HS-5 (cell line): ENCODE measurements at places on chromosomes 2 and 18.
A peak's percentile ranks its signal among the peaks of the same experiment; 100 is the strongest.

DNA sequence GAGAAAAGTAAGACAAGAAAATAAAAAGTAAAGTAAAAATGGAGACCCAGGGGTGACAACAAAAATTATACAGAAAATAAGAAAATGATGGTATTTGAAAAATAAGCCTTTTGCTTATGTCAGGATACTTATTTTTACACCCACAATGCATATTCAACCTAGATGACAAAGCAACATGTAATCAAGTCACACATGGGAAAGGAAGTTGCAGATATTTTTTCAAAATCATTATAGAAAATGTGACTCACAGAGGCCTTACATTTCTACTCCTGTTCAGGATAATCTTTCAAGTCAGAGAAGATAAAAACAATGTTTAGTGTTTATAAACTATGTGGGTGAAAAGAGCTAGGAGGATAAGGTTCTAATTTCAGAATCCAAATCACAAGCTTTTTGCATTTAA is 275.3 kb upstream of the UBE2E3 start:
- peak; percentile 36 for DNase-seq

DNA sequence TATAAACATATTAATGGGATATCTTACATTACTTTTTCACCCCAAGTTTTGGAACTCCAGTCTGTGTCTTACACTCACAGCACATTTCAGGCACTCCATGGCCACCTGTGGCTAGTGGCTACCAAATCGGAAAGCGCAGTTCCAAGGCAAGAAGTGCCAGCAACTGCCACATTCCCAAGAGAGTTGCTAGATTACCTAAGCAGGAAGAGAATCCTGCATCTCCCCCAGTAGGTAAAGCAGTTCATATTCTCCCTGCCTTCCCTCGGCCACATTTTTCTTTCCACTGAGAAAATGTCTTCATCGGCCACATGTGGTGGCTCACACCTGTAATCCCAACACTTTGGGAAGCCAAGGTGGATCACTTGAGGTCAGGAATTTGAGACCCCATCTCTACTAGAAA is 62.8 kb downstream of the MEX3C start:
- no peak for DNase-seq

GRCh38 chr2:143489145-143489544 is 359.9 kb downstream of the ARHGAP15 start:
- DNase-seq, result peak; percentile 82

DNA sequence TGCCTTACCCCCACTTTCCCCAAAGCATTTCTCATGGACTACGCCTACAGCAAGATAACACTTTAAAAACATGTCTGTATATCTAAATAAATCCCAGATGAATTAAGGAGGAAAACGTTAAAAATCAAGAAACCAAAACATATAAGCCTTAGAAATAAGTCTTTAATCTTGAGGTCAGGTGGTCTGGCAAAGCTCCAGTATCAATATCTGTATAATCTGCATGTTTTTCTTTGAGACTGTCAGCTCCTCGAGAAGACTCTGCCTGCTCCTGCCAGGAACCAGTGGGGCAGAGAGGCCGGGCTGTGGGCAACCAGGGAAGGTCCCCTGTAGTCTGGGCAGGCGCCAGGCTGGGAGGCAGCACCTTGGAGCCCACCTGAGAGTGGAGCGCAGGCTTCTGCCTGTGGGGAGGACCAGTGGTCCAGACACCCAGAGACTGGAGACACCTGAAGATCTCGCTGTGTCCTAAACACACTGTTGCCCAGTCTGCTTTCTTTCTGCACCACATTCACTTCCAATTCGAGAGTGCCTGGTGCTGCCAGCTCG is 291.0 kb upstream of the SOX11 start:
- no peak for DNase-seq

- DNase-seq, result no peak
Measured at GRCh38 chr2:12605366-12605765, 111.4 kb upstream of the TRIB2 start.

- DNase-seq, result no peak
Measured at GRCh38 chr2:11744631-11745394, 1.6 kb upstream of the LPIN1 start.

GRCh38 chr2:191452065-191452464 is 206.9 kb downstream of the MYO1B start:
- no peak for DNase-seq

DNA sequence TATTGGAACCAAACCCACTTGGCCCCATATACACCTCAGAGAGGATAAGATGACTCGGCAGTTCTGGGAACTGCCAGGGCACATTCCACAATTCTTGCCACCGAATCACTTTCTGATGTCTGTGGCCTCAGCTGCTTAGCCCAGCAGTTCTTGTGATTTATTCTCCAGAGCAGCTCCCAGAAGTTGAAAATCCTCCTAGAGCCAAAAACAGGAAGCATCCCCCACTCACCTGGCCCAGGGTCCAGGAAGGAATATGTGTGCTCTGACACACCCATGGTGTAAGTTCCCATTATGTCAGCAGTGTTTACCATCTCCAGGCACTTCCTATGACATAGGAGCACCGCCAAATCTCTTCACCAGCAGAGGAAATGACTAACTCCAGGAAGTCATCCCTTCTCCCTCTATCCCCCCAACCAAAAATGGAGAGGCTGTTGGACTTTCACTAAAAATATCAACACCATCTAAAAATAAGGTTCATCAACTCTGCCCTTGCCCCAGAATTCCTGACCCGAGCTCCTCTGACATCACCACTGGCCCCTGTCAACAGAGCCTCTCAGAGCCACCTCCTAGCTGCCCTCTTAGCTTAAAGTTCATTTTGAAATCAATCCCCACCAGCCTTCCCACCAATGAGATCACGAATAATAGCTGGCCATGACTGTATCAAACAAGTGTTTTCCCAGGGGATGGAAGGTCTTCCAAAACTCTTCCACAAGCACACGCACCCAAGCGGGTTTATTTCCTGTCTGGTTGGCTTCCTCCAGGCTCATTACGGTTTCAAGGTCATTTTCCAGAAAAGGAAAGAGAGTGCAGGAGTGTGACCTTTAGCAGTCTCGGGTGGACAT is 223.1 kb upstream of the PARD3B start:
- DNase-seq, result peak; percentile 49

DNA sequence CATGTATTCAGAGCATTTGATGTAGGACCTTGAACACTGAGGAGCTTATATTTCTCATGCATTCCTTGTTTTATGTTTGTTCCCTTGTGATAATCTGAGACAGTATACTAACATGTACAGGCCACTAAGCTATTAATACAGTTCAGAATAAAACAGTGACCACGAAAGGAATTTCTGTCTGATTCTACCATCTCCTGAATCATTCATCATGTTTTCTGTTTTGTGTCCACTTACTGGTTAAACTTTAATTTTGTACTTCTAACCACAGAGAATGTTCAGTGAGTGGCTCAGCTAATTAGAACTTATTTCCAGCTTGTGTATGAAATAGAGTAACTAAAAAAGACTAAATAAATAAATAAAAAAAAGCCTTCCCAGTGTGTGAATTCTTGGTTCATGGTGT is 110.4 kb downstream of the LRP1B start:
- no peak for DNase-seq

DNA sequence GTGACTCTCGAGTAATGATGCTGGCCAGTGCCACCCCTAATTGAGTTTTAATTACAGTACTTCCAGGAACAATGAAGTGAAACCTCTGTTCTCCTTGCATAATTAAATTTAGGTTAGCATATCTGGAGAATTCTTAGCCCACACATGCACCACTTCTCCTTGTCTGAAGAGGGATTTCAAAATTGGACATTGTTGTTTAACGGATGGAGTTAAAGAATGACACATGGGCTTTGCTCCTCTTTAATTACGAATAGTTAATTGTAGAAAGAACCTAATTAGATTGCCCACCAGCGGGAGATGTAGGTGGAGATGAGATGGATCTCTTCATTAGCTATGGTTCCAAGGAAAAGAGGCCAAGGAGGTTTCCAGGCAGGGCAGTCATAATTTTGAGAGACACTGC is 33.1 kb upstream of the EN1 start:
- DNase-seq, result no peak

DNA sequence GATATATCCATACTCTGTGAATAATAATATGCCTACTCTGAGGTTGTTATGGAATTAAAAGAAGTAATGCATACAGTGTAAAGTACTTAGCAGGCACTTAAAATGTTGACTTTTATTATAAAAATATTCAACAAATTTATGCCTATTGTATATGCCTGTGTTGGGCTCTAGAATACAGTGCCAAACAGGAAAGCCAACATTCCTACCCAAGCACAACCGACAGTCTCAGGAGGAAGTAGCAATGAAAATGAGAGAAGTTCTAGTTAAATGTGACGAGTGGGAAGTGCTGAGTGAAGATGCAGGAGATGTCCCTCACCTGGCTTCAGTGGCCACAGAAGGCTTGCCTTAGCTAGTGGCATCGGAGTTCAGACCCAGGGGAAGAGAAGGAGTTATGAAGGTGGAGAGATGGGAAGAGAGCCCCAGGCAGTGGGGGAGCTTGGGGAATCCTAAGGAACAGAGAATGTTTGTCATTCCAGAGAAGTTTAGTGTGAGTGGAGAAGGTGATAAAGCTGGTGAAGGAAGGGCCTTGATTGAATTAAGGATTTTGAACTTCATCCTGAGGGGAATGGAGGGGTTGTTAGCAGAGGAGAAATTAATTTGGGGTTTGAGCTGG is 105.4 kb upstream of the CNGA3 start:
- DNase-seq, result no peak

DNA sequence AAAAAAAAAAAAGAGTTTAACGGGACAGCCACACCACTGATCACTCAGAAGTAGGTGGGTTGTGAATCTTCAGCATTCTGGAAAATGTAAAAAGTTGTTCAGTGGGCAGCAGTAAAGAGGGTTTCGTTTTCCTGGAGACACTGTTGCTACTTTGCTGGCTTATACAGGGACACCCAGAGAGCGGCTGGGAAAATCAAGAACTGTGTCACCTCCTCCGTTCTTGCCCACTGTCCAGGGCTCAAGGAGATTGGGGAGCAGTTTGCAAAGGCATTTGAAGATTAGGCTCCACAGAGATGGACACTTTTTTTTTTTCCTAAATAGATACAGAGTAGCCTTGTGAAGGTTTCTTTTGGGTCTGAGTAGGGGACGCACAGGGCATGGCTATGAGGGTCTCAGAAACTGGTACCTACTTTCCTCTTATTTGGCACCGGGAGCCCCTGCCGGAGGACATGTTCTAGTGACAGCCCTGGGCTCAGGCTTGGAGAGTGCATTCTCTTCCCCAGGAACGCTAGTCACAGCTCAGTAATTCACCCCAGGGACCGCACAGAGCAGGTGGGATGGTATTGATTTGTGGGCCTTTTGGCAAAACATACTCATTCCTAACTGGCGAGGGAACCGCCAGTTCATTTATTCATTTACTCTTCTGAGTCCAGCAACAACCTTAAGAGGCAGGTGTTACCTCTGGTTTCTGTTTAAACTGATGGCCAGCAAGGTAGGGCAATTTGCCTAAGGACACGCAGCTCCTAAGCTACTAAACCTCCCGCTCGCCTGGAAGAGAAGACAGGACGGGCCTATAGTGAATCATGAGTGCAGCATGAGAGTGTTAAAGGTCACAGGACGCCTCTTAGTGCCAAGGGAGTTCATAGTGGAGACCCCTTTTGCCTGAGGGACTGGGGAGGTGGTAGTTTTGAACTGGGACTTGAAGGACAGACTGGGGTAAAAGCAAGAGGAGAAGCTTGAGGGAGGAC is 53.1 kb downstream of the HPCAL1 start:
- no peak for DNase-seq
